Heart left ventricle (tissue), 16 donors: ENCODE measurements at places on chromosomes 1 and 21.

GRCh38 chr1:3000214-3000613, 21.1 kb upstream of the ACTRT2 start:
- DNase-seq = peak; percentile 10

- no peak for DNase-seq
Observed at GRCh38 chr1:6272868-6273267, 12.0 kb upstream of the GPR153 start.

DNA sequence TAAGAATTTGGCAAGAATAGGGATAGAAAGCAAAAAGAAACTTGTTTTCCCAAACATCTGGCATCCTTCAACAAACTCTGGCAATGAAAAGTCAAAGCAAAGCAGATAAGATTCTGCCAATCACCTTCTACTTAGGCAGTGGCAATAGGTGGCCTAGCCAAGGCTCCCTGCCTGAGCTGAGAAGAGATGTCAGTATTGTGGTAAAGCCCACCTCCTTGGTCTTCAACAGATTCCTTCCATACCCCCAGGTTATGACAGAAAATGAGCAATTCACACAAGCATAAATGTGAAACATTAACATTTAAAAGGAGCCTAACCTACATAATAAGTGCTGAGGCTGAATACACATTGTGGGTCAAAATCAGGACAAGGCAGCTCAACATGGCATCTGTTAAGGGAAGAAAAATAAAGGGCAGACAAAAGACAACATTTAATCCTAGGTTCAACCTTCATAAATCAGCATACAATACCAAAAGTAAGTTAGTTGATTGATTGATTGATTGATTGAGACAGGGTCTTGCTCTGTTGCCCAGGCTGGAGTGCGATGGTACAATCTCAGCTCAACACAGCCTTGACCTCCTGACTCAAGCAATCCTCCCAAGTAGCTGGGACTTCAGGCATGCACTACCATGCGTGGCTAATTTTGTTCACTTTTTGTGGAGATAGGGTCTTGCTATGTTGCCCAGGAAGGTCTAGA, 123.1 kb downstream of the AKT3 start:
- no peak for DNase-seq

DNA sequence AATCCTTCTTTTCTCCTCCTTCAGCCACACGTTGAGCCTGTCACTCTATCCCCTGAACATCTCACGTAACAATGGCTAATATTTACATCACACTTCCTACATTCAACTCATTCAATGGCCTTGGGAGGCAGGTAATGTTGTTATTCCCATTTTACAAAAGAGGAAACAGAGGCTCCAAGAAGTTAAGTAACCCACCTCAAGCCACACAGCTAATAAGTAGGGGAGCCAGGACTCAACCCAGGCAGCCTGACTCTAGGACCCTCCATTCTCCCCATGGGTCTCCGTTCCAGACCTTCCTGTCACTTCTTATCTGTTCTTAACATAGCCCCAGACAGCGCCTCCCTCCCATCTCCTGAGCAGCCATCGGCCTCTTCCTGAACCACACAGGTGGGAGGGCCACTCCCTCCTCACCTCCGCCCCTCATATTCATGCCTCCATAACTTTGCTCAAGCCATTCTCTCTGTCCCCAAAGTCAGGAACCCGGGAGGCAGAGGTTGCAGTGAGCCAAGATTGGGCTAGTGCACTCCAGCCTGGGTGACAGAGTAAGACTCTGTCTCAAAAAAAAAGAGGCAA, 2.2 kb downstream of the PADI4 start:
- no peak for DNase-seq

- no peak for DNase-seq
Observed at GRCh38 chr1:27391511-27392095, 819 bp upstream of the GPR3 start.

GRCh38 chr1:241778117-241778516, 69.9 kb upstream of the EXO1 start:
- no peak for DNase-seq

- DNase-seq = peak; percentile 72
Observed at GRCh38 chr21:15309721-15310120, 244.9 kb upstream of the NRIP1 start.
